ENCODE measurements at places on chromosomes 7 and 10.

DNA sequence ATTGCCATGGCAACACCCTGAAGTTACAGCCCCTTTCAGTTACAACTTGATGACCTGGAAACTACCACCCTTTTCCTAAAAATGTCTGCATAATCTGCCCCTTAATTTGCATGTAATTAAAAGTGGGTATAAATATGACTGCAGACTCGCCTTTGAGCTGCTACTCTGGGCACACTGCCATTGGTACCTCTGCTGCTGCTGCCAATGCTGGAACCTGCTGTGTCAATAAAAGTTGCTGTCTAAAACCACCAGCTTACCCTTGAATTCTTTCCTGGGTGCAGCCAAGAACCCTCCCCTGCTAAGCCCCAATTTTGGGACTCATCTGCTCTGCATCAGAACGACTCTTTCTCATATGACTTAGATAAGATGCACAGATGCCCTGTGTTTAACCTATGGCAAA lies 10.2 kb upstream of the FRA10AC1 start:
- DNase-seq = no peak

- DNase-seq = no peak
Measured at GRCh38 chr7:17328641-17329040, 30.2 kb downstream of the AHR start.

- DNase-seq = no peak
Measured at GRCh38 chr7:140564643-140565042, 76.0 kb downstream of the DENND2A start.

DNA sequence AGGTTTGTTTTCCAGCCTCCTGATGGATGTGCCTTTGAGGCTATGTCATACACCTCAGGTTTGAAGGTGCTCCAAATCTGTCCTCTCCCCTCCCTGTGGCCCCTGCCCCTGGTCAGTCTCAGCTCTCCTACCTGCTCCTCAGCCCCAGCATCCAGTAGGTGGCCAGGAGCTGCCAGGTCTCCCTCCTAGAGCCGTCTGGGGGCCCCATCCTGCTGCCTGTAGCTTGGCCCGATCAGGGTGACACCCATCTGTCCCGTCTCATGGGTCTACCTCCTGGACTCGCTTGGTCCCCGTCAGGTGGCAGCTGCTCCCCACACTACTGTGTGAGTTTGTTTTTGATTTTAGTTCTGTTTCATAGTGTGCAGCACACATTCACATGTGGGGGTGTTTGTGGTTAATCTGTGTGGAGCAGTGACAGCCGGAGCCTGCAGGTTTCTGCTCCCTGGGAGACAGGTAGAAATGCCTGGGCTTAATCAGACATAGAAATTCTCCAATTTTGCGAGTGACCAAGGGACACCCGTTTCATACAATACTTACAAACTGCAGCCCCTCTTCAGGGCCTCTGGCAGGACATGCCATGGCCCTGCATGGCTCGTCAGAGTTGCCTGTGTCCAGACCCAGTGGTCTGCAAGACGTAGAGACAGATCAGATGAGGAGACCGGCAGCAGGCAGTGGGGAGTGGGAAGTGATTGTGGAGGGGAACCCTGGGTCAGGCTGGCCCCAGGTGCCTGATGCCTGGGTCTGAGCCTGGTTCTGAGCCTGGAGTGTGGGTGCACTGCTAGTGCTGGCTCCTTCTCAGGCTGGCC lies 17.1 kb downstream of the ADCY1 start:
- no peak for DNase-seq

- DNase-seq = no peak
Measured at GRCh38 chr7:100859856-100860255, 7.3 kb upstream of the TRIP6 start.

- no peak for DNase-seq
Measured at GRCh38 chr7:108375668-108376067, 80.6 kb downstream of the NRCAM start.

GRCh38 chr7:128854396-128854795 lies 8.3 kb upstream of the ATP6V1F start:
- DNase-seq = no peak

DNA sequence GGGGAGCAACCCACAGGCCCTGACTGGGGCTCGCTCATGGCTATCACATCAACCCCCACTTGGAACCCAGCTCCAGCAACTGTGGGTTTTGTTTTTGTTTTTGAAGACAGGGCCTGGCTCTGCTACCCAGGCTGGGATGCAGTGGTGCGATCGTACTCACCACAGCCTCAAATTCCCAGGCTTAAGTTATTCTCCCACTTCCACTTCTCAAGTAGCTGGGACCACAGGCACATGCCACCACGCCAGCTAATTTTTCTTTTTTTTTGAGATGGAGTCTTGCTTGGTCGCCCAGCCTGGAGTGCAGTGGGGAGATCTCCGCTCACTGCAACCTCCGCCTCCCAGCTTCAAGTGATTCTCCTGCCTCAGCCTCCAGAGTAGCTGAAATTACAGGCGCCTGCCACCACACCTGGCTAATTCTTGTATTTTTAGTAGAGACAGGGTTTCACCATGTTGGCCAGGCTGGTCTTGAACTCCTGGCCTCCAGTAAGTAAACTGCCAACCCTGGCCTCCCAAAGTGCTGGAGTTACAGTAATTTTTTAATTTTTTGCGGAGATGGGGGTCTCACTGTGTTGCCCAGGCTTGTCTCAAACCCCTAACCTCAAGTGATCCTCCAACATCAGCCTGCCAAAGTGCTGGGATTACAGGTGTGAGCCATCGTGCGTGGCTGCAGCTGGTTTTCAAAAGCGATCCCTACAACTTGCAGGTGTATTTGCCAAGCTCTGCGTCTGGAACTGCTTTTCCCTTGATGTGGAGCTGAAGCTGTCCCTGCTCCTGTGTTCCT lies 228.7 kb downstream of the SKIDA1 start:
- no peak for DNase-seq

GRCh38 chr7:9181356-9181755 lies 747.9 kb downstream of the NXPH1 start:
- DNase-seq = no peak

DNA sequence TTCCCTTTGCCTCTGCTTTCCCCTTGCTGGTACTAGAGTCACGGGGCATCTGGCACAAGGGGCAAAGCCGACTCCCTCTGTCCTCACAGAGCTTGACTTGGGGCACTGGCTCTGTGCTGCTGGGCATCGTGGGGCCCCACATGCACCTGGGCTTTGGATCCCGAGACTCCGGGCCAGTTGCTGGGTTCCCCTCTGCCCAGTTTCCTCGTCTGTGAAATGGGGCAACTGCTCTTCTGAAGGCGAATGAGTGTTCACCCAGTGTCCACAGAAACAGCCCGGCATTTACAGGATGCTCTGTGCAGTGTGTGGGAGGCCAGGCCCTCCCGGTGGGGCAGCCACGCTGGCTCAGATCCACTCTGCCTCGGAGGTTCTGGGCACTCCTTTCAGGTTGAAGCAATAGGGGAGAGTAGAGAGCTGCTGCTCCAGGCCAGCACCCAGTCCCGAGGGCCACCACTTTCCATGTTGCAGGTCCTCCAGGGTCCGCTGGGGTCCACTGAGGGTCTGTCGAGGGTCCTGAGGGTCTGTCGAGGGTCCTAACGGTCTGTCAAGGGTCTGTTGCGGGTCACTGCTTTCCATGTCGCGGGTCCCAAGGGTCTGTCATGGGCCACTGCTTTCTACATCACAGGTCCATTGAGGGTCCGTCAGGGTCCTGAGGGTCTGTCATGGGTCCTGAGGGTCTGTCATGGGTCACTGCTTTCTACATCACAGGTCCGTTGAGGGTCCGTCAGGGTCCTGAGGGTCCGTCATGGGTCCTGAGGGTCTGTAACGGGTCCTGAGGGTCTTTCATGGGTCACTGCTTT lies 103.6 kb downstream of the VIPR2 start:
- DNase-seq = no peak

DNA sequence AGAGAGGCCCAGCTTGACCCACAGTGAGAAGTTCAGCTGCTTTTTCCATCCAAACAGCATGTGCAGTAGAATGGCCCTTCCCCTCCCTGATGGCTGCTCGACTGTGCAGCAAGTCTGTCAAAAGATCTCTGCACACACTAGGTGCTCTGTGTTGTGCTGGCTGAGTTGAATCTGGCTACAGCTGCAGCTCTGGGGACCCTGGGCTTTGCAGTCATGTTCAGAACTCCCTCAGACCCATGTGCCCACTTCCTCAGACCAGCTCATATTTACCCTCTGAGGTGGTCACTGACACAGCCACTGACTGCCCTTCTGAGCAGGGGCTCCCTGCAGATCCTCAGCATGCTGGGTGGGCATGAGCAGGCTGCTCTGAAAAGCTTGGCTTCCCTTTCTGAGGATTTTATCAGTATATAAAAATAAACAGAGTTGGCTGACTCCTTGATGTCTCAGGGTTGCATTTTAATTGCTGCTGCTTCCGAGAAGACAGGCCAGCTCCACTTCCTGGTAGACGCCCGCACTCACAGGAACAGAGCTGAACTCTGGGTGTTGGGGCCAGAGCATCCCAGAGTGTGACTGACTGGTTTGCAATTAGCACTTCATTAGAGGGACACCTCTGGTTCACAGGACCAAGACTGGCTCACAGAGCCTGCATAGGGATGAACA lies 507.9 kb downstream of the RPS24 start:
- DNase-seq = no peak

DNA sequence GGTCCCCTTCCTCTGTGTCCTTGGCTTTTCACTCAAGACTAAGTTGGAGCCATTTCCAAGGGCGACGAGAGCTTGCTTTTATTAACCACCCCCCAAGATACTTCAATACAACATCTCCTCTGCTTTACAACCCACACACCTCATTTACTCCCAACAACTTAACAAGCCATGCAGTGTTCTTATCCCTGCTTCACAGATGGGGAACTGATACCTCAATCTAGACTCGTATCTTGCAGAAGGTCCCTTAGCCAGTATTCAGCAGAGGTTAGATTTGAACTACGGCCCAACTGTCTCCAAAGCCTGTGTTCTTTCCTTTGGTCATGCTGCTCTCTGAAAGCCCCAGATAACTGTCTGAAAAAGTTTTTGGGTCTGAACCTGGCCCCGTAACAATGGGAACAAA lies 444.8 kb downstream of the GRID1 start:
- DNase-seq = no peak

- no peak for DNase-seq
Measured at GRCh38 chr10:86504510-86504909, 17.1 kb downstream of the WAPL start.

DNA sequence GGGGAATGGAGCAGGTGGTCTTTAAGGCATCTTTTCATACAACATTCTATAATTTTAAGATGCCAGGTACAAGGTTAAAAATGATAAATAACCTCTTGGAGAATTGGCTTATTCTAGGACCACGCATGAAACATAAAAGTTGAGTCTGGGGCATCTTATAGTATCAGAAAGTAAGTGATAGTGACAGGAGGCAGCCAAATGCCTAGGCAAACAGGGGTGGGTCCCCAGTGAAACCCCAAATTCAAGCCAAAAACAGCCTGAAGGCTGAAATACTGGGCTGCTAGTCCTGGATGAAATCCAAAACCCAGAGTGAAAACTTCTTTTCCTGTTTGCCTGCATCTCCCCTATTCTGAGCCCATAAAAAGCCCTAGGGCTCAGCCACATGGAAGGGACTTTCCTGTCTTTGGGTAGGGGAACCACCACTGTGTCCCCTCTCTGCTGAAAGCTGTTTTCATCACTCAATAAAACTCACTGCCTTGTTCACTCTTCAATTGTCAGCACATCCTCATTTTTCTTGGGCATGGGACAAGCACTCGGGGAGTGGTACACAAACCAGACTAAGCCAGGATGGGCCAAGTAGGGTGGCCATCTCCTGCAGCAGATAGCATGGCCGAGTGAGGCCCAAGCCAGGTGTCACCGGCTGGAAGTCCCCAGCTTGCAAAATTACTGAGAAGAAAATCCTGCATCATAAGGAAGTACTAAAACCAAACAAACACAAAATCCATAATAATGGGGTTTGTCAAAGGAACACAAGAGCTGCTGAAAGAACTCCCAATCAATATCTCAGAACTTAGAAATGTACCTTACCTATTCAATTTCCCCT lies 241.6 kb upstream of the GALNT17 start:
- DNase-seq = no peak

DNA sequence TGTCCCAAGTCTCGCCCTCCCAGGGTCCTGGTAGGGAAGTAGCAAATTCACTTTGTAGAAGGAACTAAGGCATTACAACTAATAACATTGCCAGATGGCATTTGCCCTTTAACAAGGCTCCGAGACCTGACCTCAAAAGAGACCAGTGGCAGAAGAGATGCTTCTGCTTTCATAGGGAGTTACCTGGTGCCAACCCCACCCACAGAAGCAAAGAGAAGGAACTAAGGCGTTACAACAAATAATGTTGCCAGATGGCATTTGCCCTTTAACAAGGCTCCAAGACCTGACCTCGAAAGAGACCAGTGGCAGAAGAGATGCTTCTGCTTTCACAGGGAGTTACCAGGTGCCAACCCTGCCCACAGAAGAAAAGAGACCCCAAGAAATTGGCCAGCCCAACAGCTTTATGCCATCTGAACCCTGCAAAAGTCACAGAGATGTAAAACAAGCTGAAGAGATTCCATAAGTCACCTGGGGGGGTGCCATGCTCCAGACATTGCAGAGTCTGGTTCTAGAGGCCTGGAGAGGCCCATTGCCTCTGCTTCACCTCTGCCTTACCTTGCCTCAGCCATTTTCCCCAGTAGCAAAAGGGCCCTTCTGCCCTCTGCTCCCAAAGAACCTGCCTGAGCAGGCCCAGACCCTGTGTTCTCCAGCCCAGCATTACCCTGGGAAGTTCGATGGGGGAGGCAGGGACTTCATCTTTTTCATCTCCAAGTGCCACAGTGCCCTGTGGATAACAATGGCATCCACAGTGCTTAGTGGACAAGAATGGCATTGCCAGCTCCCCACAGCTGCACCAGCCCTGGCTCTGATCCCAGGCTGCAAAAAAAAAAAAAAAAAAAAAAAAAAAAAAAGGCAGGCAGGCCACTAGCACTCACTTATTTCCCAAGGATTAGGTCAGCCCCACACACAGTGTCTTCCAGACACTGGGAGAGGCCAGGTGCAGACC lies 179.5 kb upstream of the PLXNA4 start:
- no peak for DNase-seq

- DNase-seq = no peak
Measured at GRCh38 chr10:34178756-34179155, 636.3 kb downstream of the PARD3 start.

DNA sequence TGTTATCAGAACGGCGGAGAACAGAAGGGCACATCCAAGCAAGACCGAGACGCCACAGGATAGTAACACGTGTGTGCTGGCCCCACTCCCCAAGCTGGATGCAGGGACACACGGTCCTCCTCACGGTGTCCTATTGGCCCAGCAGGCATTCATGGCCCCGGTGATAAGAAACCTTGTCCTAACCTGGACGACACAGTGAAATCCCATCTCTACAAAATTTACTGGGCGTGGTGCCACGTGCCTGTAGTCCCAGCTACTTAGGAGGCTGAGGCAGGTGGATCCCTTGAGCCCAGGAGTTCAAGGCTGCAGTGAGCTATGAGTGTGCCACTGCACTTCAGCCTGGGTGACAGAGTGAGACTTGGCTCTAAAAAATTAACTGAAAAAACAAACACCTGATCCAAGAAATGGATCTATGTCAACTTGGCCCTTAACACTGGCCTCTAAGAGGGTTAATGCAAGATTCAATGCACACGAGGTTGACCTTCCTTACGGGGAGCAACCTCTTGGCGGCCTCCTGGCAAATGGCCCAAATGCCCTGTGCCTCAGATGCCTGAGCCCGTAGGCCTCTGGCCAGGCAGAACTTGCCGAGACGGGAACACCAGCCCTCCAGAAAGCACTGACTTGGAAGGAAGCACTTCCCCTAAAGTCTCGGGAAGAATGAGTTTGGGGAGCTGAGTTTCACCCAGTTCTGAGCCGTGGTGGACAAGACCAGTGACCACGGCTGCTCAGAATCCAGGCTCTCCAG lies 72.3 kb downstream of the ZRANB1 start:
- DNase-seq = no peak
